Cortex of kidney (tissue), 1 donor: ENCODE measurements at places on chromosomes 7 and 10.

GRCh38 chr7:157441023-157441399 lies 104.2 kb downstream of the DNAJB6 start:
- DNase-seq = no peak

- DNase-seq = no peak
Measured at GRCh38 chr10:62584731-62585130, 210.6 kb downstream of the ZNF365 start.

- no peak for DNase-seq
Measured at GRCh38 chr7:420142-421093, 99.2 kb downstream of the PDGFA start.

GRCh38 chr7:158508802-158509385 lies 78.7 kb downstream of the PTPRN2 start:
- no peak for DNase-seq

- DNase-seq = no peak
Measured at GRCh38 chr10:25531457-25532061, 356.8 kb downstream of the GPR158 start.

- no peak for DNase-seq
Measured at GRCh38 chr10:31242902-31243301, 76.1 kb upstream of the ZEB1 start.

DNA sequence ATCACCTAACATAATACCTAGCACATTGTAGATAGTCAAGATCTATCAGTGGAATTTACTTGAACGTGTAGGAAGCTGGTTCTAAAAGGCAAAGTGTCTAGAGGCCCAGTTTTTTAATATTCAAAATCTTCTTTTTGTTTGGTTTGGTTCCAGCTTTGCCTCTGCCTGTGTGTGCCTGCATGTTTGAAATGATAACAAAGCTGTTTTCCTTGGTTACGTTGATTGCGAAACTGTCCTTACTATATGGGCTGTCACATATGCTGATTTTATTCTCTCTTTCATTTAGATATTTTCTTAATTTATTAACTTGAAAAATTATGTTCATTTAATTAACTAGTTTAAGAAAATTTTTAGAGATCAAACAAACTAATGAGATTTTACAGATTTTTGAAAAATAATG lies 237.3 kb downstream of the SEMA3A start:
- DNase-seq = no peak

DNA sequence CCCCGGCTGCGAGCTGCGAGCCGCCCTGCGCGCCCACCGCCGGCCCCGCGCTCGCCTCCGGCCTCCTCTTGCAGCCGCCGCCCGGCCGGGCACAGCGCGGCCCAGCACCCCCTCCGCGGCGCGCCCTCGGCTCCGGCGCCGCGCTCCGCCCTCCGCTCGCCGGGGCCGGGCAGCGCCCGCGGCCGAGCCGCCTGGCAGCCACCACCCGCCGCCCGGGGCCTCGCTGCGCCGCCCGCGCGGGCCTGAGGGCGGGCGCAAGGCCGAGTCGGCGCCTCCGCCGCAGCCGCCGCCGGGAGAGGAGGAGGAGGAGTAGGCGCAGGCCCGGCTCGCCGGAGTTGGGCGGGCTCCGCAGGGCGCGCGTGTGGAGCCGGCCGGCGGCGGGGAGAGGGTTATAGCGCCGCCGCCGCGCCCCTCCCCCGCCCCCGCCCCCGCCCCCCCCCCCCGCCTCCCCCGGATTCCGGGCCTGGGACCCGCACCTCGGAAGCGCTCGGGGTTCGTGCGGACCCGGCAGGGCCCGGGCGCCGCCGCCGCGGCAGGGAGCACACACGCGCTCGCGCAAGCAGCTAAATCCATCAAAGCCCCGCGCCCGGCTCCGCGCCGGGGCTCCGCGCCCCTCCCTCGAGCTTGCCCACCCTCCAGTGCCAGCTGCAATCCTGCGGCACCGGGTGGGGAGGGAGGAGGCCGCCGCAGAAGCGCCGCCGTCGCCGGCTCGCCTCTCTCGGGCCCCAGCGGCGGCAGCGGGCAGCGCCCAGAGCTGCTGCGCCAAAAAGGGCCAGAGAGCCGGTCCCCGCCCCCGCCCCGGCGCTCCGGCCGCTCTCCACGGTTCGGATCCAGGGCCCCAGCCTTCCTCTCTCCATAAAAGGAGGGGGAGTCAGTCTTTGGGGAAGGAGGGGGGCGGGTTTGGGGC lies at the start of gene PDGFA:
Gene PDGFA (minus strand): TSS at position 363 of the 907 bp plus-strand sequence. CDS start 845 bp downstream, outside the sequence.
- DNase-seq = no peak

- no peak for DNase-seq
Measured at GRCh38 chr10:112177247-112177646, 6.3 kb downstream of the GPAM start.

DNA sequence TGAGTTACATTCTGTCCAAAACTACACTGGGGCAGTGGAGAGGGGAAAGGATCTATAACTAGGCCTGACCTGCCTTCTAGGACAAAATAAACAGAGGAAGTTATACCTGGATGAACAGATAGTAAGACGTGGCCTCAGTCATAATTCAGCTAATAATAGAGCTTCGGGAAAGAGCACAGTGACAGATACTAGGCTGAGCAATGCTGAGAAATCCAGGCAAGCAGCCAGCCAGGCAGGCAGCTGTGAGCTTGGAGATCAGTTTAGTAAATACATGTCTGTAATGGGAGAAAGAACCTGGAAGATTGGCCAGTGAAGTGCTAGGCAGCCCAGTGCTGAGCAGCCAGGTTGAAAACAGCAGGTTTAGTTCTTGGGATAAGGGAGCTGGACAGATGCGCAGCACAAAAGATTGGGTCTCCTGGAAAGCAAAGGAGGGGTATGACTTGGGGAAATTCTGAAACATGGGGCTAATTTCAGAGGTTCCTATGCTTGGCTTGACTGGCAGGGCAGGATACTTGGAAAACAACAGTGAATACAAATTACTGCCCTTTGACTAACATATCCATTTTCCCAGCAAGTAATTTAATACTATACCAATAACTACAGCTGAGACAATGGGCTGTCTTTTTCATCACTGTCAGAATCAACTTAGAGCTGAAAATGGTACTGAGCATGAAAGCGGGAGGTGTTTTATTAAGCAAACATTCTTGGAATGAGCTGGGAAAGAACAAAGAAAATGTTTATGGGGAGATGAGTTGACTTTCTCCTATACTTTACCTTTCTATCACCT lies 140.8 kb downstream of the DGKB start:
- DNase-seq = no peak

- DNase-seq = no peak
Measured at GRCh38 chr10:88032566-88032965, 169.1 kb downstream of the PTEN start.

DNA sequence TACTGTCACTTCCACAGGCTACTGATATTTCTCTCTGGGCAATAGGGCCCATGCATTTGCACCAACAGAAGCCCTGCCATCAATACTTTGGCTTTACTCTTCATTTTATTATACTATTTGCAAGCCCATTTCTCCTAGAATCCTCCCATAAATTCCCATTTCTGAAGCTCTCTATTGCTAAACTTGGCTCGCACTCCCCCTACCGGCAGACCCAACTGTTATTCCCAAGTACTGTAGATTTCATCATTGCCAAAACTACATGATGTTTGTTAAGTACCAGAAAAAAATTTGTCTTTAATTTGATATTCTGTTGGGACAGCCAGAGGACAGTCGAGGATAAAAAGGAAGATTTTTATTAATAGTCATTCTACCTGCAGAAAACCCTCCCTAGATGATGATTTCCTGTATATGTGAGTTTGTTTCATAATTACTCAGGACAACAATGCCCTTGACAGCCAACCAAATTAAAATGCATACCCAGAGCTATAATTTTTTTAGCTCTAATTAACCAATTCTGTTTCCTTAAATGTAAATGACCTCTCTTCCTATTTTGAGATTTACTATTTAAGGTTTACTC lies 298.6 kb downstream of the REEP3 start:
- no peak for DNase-seq

DNA sequence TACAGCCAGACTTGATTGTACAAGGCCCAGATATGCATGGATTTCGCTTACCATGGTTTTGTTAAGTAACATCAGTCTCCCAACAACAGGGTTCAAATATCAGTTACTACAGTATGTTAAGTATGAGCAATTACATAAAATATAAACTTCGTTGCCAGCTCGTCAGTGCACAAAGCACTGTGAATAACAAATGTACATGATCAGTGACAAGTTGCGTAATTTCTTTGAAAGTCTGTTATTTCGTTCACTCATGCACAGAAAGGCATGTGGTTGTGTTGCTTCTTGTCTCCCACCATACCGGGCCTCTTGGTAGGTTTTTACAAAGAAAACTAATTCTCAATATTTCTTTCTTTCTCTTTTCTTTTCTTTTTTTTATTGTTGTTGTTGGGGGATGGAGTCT lies 12.5 kb upstream of the ZNF487 start:
- DNase-seq = no peak

- no peak for DNase-seq
Measured at GRCh38 chr10:62511656-62512055, 137.5 kb downstream of the ZNF365 start.

DNA sequence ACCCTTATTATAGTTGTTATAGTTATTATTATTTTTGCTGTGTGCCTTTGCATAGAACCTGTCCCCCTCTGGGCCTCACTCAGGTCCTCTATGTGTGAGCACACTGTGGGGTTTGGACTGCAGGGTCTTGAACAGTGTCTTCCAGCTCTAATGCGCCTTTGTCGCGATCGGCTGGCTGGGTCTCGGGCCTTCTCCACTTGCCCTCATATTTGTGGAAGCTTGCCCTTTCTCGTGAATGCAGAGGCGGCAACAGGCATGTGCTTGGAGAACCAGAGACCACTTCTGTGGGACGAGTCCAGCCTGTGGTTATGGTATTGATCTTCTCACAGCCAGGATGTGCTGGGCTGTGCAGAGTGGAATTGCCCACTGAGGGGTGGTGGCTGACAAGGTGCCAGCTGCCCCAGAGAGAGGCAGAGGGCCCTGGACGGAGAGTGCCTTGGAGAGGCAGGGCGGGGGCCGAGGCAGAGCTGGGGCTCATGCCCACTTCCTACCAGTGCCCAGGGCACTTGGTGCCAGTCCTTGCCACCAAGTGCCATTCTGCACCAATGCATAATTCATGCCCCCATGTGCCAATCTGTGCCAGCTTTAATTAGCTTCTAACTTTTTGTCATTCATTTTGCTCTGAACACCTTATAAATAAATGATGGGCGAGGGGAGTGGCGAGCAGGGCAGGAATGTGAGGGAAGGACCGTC lies 6.8 kb upstream of the CDH23 start:
- no peak for DNase-seq

DNA sequence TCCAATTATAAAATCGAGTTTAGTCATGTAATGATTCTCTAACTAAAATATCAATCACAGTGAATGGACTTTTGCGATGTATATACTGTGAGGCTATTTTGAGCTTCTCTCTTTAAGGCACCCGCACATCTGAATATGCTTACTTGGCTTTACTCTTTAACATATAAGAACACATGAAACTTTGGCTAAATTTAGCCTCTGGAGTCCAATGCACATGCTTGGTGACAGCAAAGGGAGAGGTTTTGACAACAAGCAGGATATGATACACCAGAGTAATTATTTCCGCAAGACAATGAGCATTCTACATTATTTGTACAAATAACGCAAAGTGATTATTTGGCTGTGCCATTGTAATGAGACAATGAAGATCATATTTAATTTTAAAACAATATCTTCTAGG lies 72.4 kb downstream of the ARID5B start:
- no peak for DNase-seq

GRCh38 chr10:33263453-33263852 lies 71.0 kb downstream of the NRP1 start:
- DNase-seq = no peak

GRCh38 chr10:33010132-33011037 lies 52.4 kb upstream of the ITGB1 start:
- DNase-seq = no peak

DNA sequence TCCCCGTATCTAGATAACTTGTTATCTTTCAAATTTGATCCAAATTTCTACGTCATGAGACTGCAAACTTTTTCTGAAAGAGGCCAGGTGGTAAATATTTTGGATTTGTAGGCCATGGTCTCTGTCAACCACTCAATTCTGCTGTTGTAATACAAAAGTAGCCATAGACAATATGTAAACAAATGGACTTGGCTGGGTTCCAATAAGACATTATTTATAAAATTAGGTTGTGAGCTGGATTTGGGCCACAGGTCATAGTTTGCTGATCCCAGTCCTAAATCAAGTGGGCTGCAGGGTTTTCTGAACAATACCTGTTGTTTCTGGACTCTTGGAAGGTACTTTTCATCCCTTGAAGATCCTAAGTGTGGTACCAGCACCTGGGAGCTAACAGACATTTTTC lies 1178.0 kb downstream of the SORCS1 start:
- no peak for DNase-seq

DNA sequence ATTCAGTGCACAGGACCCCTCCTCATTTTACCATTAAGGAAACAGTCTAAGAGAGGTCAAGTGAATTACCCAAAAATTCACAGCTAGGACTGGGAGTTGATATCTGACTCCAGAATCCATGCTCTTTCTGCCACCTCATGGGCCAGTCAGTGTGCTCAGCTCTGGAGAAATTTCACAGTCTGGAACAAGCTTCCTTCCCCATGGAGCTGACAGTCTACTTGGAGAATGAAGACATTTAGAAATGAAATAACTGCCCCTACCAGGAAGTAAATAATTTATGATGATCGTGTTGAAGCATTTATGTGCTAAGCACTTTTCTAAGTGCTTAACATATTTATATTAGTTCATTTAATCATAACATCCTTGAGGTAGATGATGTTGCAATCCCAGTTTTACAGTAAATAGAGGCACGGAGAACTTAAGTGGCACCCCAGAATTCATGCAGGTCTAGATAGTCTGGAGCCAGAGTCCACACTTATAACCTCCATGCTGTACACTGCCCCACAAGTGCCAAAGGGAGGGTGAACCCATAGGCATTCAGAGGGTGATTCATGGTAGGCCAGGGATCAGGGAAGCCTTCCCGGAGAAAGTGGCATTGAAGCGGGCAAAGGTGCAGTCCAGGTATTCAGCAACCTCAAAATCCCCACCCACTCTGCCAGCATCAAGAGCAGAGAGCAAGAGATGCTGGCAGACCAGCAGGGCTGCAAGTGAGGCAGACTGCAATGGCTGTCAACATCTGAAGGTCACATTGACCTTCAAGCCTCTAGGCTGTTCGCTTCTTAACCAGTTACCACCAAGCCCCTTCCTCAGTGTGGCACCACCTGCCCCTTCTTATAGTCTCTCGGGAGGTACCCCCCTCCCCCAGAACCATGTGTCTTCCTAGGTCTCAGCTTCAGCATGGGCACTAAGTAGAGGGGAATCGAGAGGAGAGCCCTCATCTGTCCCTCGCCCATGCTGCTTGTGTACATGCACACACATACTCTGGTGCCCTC lies 38.4 kb upstream of the LRRC4 start:
- DNase-seq = no peak

DNA sequence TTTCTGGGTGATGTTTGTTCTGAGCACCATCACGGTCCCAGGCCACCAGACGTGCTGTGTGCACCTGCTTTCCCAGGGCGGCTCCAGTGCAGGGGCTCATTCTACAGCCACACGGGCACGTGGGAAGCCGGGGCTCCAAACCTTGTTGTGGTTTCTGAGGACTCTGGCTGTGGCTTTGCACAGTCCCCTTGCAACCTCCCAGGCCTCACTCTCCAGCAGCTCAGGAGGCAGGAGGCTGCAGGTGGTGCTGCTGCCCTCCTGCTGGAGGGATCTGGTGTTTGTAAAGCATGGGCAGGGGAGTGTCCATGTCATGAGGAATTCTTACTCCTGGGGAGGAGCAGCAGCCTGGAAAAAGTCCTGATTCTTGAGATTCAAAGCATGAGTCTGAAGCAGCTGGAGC lies 54.3 kb downstream of the INSYN2A start:
- DNase-seq = no peak

- no peak for DNase-seq
Measured at GRCh38 chr7:47418601-47419309, 163.2 kb downstream of the TNS3 start.

- no peak for DNase-seq
Measured at GRCh38 chr10:26460736-26461135, 22.6 kb downstream of the APBB1IP start.

GRCh38 chr10:109062371-109062770 lies 860.9 kb downstream of the XPNPEP1 start:
- no peak for DNase-seq
